ENCODE measurements at places on chromosomes 3 and 15.
A peak's percentile ranks its signal among the peaks of the same experiment; 100 is the strongest.

DNA sequence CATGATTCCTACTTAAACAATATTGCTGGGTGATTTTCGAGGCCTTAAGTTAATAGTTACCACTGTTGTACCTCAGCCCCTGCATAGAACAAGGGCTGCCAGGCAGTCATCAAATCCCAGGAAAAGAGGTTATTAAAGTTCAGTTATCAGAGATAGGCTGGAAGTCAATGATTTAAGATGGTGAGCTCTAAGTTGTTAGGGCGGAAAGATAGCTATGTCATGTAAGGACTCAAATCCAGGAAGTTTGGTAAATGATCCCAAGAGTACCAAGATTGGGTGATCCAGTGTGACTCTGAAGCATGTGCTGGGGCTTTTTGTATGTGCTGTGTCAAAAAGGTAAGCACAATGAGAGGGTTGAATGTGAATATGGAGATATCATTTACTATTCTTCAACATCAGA is 287.9 kb downstream of the NLGN1 start:
- DNase-seq: no peak

GRCh38 chr3:187150599-187150998 is 11.3 kb upstream of the RPL39L start:
- no peak for DNase-seq

- DNase-seq: no peak
These were observed 109.4 kb downstream of the DLG1 start for GRCh38 chr3:197188963-197189362.

DNA sequence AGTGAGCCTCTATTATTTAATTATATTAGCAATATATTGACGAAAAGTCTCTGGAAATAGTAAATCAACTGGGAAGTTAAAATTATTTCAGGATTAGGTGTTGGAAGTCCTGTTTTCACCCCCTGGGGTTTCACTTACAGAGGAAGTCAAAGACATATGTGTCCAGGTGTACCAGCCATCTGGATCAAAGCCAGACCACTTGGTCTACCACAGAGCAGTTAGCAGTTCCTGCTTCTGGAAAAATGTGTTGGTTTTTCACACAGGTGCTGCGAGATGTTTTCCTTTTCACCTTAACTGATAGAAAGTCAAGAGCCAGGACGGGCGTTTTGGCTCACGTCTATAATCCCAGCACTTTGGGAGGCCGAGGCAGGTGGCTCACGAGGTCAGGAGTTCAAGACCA is 13.1 kb downstream of the MME start:
- no peak for DNase-seq

GRCh38 chr3:131602011-131602779 is 99.4 kb upstream of the MRPL3 start:
- no peak for DNase-seq

DNA sequence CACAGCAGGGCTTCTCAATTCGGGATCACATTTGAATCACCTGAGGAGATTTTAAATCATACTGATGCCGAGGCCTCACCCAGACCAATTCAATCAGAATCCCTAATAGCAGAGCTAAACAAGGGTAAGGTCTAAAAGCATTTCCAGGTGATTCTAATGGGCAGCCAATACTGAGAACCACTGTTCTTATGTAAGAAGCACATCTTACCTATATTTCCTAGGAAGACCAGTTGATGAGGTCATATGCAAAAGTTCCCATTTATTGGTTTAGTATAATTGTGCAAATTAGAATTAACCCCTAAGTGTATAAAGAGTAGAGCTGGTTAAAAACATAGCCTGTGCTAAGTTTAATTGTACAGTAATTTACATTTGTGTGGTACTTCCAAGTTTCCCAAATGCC is 2.1 kb downstream of the TIGIT start:
- DNase-seq: no peak

GRCh38 chr3:149224736-149225594 is 3.3 kb upstream of the CP start:
- peak; percentile 38 for DNase-seq

DNA sequence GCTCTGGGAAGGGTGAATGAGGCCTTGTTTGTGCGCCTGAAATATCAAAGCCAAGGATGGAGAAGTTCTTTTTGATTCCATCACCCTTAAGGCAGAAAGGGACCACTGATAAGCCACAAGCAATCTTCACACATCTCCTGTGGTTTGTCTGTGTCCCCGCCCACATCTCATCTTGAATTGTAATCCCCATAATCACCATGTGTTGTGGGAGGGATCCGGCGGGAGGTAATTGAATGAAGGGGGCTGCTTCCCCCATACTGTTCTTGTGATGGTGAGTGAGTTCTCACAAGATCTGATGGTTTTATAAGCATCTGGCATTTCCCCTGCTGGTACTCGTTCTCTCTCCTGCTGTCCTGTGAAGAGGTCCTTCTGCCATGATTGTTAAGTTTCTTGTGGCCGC is 329.6 kb upstream of the RGMA start:
- no peak for DNase-seq

Data from KG1 (cell line).